ENCODE measurements at places on chromosomes 11 and 22.

DNA sequence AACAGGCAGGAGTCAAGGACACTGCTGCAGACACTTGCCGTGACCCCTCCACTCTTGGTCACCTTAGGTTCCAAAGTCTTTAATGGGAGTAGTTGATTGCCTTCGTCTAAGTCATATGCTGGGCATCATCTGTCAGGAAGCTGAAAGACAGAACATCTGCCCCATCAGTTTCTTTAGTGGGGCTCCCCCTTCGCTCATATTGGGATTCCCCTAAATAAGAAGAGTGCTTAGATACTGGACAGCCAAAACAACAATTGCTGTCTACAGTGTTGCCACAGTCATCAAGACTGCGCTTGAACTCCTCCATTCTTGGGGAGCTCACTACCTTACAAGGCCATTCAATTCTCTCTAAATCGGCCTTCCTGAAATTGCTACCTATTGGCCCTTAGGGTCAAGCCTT lies 58.5 kb downstream of the UBASH3B start:
- no peak for DNase-seq

DNA sequence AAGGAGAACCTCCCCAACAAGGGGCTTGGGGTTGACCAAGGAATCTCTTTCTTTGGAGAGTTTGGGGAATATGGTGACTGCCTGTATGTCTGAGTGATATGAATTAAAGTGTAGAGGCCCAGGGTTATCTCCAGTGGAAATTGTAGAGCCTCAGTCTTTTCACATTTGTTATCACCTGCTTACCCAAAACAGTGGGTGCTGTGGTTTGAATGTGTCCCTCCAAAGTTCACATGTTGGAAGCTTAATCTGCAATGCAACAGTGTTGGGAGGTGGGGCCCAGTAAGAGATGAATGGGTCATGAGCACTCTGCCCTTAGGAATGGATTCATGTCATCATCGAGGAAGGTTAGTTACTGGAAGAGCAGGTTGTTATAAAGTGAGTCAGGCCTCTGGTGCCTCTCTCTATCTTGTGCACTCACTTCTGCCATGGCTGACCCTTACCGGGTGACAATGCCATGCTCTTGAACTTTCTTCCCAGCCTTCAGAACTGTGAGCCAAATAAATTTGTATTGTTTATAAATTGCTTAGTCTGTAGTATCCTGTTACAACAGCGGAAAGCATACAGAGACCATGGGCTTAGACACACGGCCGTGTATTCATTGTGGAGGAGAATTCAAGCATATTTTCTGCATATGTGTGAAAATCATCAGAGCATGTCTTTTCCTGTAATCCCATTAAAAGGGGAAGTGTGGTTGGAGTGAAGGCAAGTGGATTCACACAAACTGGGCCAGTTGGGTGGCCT lies 114.1 kb upstream of the TBCEL start:
- no peak for DNase-seq

GRCh38 chr22:25627271-25627852 lies 62.9 kb downstream of the GRK3 start:
- no peak for DNase-seq

DNA sequence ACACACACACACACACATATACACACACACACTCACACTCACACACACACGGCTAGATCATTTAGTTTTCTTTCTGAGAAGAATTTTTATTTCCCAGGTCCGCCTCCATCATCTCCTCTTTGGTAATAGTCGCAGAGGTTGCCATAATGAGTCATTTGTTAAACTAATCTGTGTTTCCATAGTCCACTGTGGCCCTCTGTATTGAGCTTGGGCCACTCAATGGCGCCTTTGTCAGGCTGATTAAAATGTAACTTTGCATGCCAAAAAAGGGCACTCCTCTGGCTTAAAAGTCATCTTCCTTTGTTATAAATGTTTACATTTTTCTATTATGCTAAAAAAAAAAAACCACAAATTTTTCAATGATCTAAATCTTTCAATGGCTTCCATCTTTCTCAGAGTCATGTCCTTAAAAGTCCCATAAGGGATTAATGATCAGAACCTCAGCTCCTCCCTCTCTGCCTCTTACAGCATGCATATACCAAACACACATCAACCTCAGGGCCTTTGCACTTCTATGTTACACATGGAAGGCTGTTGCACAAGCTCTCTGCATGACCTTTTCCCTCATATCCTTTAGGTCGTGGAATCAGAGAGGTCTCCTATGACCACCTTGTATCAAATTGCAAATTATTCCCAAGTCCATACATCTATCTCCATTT lies 35.3 kb downstream of the EHF start:
- DNase-seq: no peak

DNA sequence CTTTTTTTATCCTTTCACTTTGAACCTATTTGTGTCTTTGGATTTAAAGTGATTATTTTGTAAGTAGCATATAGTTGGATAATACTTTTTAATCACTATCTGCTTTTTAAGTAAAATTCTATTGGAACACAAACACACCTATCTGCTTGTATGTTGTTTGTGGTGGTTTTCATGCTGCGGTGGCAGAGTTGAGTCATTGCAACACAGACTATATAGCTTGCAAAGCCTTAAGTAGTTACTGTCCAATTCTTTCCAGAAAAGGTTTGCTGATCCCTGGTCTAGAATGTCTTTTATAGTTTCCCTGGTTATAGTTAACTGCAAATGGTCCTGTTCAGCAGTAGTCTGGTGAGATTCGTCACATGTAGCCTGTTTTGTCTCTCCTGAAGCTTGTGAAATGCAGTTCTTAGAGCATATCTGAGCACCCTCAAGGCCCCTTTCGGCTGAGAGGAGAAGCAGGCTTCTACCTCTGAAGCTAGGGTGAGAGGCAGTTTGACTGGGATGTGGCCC lies 21.5 kb downstream of the SHANK3 start:
- DNase-seq: no peak

GRCh38 chr11:89508544-89508943 lies 17.4 kb upstream of the NOX4 start:
- no peak for DNase-seq

- no peak for DNase-seq
Observed at GRCh38 chr11:69670158-69670845, 4.9 kb downstream of the LTO1 start.

DNA sequence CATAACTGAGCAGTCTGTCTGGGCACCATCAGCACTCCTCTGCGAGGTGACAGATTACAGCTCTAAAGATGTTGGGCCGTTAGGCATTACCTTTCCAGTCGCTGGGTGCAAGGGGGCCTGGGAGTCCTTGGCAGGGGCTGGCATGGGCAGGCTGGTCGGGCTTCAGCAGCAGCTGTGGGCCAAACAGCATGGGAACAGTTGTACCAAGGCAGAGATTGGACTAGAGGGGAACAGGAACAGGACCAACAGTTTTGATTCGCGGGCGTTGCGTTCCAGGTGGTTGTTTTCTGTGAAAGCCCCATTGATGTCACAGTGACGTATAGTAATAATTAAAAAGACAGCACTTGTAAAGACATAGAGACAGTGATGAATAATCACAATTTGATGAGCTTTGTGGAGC lies 25.8 kb upstream of the B3GAT1 start:
- no peak for DNase-seq

GRCh38 chr11:74462009-74462408 lies 5.3 kb downstream of the KCNE3 start:
- no peak for DNase-seq

- DNase-seq: no peak
Observed at GRCh38 chr22:19819208-19819910, 35.3 kb downstream of the GNB1L start.

GRCh38 chr22:49925525-49926128 lies 7.2 kb downstream of the CRELD2 start:
- DNase-seq: no peak

DNA sequence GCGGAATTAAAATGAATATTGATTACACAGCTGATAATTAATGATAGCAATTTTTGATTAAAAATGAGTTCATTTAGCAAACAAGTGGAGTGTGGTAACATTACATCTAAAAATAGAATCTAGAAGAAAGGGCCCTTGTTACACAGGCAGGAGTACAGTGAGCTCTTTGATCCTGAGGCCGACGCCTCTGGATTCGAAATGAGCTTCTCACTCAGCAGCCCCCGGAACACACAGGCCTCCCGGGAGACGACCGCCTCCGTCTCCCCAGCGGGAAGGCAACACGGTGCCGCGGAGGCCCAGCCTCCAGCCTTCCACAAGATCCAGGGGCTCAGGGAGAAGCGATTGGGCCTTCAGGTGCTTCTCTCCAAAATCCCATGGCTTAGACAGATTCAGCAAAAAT lies 379.1 kb downstream of the BRD1 start:
- DNase-seq: no peak

DNA sequence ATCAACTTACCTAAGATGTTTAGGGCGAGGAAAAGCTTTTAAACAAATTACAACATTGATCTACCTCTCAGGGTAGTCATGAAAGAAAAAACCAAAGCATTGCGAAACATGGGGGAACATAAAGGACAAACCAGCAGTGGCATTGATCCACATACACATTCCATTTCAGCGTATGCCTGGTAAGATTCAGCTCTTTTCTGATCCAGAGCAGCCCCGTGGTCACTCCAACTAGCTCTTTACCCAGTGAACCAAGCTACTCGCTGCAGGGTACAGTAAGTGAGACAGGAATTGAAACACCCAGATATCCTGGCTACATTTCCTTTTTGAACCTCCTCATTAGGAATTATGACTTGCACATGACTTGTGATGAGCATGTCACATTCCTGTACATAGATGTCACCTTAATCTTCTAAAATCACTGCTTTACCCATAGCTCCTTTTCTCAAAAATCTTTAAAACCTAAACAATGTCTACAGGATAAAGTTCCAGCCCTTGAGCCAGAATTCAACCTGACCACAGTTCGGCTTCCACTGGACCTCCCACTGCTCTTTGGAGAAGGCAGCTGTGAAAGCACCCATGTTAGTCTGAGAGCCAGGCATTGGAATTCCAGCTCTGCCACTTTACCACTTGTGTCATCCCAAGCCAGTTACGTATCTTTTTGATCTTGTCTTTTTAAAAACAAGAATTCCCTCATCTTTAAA lies 42.9 kb upstream of the AKIP1 start:
- DNase-seq: no peak

DNA sequence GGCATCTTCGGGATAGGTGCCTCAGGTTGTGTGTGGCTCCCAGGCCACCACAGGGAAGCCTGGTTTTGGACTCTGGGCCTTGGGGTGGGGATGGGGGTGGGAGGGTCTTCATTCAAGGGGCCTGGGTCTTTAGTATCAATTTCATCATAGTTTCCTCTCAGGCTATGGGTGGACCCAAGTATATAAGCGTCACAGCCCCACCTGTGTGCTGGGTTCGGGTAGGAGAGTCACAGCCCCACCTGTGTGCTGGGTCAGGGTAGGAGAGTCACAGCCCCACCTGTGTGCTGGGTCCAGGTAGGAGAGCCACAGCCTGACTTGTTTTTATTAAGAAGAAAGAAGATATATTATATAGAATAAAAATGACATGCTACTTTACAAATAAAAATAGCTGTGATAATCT lies 422.1 kb downstream of the BRD1 start:
- no peak for DNase-seq

DNA sequence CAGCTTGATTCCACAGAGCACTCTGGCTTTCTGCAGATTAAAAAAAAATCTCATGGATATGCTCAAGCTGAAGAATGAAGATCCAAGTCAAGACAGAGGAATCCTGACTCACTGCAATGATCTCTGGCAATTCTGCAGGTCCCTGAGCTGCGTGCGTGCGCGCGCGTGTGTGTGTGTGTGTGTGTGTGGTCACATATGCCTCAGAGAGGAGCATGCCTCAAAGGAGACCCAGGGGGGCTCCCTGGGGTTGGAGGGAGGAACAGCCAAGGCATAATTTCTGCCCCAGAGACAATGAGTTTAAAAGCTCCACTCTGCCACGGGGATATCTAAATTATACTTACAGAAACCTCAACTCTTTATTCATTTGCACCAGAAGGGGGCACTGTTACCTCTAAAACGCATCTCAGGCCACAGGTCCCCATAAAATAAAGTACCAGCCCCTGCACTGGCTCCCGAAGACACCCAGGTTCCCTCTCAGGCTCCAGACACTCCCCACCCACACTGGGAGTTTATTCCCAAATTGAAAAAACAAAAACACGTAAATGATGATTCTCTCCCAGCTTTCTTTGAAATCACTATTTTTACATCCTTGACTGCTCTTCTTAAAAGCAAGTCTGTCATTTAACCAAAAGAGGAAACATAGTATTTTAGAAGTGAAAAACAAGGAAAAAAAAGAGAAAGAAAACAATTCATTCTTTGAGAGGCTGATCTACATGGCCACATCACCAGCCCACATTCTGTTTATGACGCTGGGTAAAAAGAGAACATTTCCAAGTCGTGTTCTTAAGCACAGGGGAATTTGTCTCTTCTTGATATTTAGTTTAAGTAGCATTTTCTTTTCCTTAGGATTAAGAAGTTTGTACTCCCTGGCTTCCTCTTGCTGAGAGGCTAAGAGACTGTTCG lies 401.0 kb downstream of the LARGE1 start:
- no peak for DNase-seq

- DNase-seq: no peak
Observed at GRCh38 chr11:76067099-76067498, 139.2 kb downstream of the WNT11 start.

DNA sequence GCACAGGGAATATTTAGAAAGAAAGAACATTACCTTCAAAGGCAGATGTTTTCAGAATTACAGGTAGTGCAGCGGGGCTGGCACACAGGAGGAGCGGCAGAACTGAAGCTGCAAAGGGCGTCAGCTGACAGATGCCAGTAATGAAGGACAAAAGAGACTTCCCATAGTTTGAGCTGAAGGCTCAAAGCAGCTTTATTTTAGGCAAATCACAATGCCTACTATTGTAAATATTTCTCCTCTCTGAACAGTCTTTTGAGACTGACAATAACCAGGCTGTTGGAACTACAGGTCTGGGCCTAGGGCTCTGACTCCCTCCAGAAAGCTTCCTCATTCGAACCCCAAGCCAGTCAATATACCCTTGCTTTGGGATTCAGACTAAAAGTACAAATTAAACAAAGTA lies 256.9 kb upstream of the NARS2 start:
- no peak for DNase-seq

DNA sequence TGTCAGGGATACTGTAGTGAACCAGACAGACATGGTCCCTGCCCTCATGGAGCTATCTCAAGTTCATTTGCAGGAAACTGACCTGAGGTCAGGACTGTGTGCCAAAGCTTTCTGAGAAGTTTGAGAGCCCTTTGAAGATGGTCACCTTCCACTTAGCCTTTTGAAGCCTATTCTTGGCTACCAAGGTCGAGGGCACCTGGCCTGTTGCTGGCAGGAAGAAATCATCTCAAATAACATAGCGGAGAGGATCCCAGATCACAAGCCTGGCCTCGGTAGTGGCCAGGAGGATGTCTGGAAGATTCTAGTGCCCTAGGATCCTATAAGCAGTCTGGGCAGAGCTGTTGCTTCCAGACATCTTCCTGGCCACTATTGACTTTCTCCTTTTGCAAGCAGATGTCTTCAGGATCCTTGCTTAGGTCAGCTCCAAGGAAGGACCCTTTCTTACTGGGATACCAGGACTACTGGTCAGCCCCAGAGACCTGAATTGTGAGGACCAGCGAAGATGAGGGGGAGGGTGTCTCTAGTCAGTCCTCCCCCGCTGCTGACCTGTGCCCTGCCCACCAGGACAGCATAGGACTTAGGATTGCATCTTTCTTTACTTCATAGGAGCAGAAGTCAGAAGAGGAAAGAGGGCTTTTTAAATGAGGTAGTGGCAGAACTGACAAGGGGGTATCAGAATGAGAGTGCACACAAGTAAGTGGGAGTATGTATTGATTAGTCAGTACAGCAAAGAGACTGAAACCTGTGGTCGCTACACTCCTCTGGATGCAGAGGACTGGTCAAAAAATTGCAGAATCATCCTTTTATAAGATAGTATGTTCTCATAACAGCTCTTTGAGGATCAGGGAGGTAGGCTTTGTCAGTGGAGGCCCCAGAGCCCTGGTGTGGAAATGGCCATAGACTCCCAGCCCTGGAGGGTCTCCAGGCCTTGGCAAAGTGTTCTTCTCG lies 94.8 kb downstream of the TEAD1 start:
- DNase-seq: no peak

Data from esophagus squamous epithelium (tissue), 5 donors.